ENCODE measurements at places on chromosomes 16 and 17. TPM values are rescaled to one million over a fixed set of nuclear protein-coding genes. Genes with fewer than 3 reads are reported as not detected.
A peak's percentile ranks its signal among the peaks of the same experiment; 100 is the strongest.

The LGALS9B gene
- total RNA-seq: not detected

The TBC1D3E gene
- total RNA-seq: not detected

The ZSWIM7 gene
- 21.5 TPM for total RNA-seq

GRCh38 chr17:77542551-77543490 lies 402.1 kb downstream of the SEC14L1 start:
- no peaks in the 10 kb centered on the region for H3K36me3 ChIP-seq
- H3K4me1 ChIP-seq: no peaks in the 10 kb centered on the region
- DNase-seq: peak; percentile 59

DNA sequence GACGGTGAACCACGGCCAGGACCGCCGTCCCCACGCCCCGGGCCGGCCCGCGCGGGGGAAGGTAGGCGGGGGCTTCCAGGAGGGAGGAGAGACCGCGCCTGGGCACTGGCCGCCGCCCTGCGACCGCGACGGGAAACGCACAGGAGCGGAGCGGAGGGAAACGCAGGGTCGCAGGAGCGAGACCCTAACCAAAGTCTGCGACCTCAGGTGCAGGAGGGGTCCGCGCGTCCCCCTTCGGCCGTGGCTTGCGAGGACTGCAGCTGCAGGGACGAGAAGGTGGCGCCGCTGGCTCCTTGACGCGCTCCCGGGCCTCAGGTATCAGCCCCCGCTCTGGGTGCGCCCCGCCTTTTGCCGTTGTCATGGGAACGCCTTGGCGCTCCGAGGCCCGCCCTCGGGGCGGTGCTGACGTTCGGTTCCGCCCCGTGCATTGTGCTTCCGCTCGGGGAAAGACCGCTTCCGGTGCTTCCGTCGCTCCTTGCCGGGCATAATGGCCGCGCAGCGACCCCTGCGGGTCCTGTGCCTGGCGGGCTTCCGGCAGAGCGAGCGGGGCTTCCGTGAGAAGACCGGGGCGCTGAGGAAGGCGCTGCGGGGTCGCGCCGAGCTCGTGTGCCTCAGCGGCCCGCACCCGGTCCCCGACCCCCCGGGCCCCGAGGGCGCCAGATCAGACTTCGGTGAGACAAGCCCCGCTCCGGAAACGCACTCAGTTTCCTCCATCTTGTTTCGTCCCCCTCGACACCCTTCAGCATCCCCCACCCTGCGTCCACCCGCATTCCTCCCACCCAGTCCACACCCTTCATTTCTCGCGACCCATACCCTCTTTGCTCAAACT lies at the start of gene OVCA2:
Gene OVCA2, plus strand, starts transcription at position 462 of the 829 bp plus-strand sequence. Its CDS starts 26 bp downstream, at position 488.
- peak within 1 kb of the TSS; percentile 77 for H3K4me3 ChIP-seq
- peak; percentile 83 for DNase-seq
- H3K27me3 ChIP-seq: no peaks in the 10 kb centered on the region
- H3K27ac ChIP-seq: peak within 1 kb of the TSS; percentile 93
- H3K36me3 ChIP-seq: peaks cover 7% of the 10 kb centered on the region
- peaks cover 31% of the 10 kb centered on the region for H3K4me1 ChIP-seq

DNA sequence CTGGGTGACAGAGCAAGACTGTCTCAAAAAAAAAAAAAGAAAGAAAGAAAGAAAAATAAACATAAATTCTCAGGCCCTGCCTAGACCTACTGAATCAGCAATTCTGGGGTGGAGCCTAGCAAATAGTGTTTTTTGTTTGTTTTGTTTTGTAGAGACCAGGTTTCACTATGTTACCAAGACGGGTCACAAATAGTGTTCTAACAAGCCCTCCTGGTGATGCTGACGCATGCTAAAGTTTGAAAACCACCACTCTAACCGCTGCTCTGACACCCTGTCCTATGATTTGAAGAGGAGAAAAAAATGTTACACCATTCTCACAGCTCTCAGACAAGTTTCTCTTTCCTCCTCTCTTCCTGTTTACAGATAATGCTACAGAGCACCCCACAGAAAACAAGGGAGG lies 1.5 kb downstream of the MRPL10 start:
- no peak overlapping the region for H3K27ac ChIP-seq
- H3K4me3 ChIP-seq: no peak overlapping the region
- no peaks in the 10 kb centered on the region for H3K27me3 ChIP-seq

DNA sequence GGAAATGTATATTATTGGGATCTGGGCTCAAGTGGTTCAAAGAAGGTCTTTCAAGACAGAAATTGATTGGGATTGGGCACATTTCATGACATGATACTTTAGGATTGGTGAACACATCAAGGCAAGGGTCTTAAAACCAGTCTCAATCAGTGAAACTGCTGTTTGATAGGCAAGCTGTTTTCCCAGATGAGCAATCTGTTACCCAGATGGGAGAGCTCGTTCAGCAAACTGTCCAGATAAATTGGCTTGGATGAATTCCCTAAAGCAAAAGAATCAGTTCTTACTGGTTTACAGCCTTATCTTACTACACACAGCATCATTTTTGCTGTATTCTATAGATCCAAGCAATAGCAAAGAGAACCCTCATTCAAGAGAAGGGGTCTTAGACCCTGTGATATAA lies 31.0 kb upstream of the CNEP1R1 start:
- H3K27me3 ChIP-seq: peaks cover 8% of the 10 kb centered on the region
- H3K4me3 ChIP-seq: no peak overlapping the region
- H3K4me1 ChIP-seq: no peaks in the 10 kb centered on the region
- H3K36me3 ChIP-seq: no peaks in the 10 kb centered on the region
- no peak overlapping the region for H3K27ac ChIP-seq

GRCh38 chr17:66480243-66480642 lies 177.8 kb downstream of the PRKCA start:
- H3K27ac ChIP-seq: no peak overlapping the region
- H3K4me3 ChIP-seq: no peak overlapping the region
- H3K4me1 ChIP-seq: no peaks in the 10 kb centered on the region
- H3K36me3 ChIP-seq: no peaks in the 10 kb centered on the region
- no peaks in the 10 kb centered on the region for H3K27me3 ChIP-seq

- DNase-seq: no peak
- H3K27me3 ChIP-seq: no peaks in the 10 kb centered on the region
- no peak overlapping the region for H3K4me3 ChIP-seq
- no peaks in the 10 kb centered on the region for H3K36me3 ChIP-seq
These were observed 32.7 kb upstream of the LITAF start for GRCh38 chr16:11619327-11619851.
